ENCODE measurements at places on chromosomes 12 and 14.

DNA sequence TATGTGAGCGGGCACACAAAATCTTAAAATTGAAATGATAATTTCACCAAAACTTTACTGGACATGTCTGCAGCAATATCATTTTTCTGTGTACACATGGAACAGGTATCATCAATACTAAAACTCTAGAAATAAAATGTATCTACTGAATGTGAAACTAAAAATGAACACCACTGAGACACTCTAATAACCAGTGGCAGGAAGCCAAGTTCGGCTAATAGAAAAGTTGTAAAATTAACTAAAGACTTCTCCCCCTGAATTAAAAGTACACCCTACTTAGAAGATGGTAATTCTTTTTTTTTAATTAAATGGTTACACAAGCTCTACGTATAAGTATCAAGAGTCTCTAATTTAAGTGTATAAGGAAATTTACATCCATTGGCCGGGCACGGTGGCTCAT, 227.2 kb downstream of the MED13L start:
- no peak for DNase-seq

DNA sequence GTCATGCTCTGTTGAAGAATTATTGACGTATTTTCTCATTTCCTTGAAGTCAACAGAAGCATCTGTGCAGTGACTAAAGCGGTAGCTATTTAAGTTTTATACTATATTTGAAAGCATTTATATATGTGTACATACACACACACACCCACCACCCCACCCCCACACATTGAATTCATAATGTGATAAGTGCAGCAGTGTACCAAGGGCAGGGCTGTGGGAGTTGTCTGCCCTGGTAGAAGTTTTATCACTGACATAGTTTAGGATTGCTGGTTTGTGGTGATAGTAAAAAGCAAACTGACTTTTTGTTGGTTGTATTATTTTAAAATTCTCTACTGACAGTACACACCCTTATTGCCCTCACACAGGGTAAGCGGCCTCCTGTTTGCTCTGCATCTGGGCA, 39.1 kb downstream of the GAS2L3 start:
- no peak for DNase-seq

GRCh38 chr14:90023176-90023896, 38.5 kb upstream of the KCNK13 start:
- no peak for DNase-seq

DNA sequence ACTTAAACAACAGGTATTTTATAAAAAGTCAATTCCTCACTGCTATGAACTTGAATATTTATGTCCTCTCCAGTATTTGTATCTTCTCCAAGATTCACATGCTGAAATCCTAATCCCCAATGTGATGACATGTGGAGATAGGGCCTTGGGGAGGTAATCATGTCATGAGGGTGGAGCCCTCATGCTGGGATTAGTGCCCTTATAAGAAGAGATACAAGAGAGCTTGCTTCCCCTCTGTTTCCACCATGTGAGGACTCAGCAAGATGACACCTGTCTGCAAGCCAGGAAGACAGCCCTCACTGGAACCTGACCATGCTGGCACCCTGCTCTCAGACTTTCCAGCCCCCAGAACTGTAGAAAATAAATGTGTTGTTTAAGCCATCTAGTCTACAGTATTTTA, 36.2 kb downstream of the OSBPL8 start:
- DNase-seq, result no peak

- no peak for DNase-seq
Observed at GRCh38 chr14:58884442-58884841, 246.7 kb downstream of the DACT1 start.

GRCh38 chr12:60106214-60106613, 510.4 kb downstream of the SLC16A7 start:
- DNase-seq, result no peak

DNA sequence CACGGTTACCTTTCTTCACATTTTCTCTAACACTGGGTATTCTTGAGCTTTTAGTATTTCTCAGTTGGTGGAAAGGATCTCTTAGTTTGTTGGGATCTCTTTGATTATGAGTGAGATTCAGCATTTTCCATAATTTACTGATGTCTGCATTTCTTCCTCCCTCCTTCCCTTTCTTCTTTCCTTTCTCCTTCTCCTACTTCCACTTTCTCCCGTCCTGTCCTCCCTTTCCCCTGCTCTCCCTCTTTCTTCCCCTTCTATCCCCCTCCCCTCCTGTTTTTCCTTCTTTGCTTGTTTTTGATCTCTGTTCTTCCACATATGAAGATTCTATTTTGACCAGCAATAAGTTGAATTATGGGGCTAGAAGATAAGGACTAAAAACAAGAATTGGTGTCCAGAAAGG, 66.9 kb downstream of the FUT8 start:
- no peak for DNase-seq

- DNase-seq, result no peak
Observed at GRCh38 chr12:107025671-107026070, 38.7 kb upstream of the MTERF2 start.

- DNase-seq, result no peak
Observed at GRCh38 chr14:89000007-89000942, 175.8 kb downstream of the TTC8 start.

- DNase-seq, result no peak
Observed at GRCh38 chr12:61397668-61398067, 862.5 kb upstream of the USP15 start.

DNA sequence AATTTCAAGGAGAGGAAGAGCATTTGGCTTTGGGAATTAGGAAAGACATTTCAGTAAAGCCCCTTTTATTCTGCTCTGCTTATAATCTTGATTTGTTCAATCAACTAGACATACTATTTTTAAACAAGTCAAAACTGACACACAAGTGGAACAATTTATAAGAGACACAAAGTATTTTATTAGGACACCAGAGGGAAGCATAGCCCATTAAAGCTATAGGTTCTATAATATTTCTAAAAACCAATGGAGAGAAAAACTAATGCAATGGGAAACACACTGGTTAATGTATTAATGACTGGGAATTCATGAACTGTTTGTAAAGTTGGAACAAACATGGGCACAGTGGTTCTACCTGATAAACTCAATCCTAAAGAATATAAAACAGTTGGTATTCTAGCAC, 15.3 kb upstream of the CERS5 start:
- no peak for DNase-seq

- no peak for DNase-seq
Observed at GRCh38 chr12:40056373-40056772, 49.5 kb downstream of the SLC2A13 start.

DNA sequence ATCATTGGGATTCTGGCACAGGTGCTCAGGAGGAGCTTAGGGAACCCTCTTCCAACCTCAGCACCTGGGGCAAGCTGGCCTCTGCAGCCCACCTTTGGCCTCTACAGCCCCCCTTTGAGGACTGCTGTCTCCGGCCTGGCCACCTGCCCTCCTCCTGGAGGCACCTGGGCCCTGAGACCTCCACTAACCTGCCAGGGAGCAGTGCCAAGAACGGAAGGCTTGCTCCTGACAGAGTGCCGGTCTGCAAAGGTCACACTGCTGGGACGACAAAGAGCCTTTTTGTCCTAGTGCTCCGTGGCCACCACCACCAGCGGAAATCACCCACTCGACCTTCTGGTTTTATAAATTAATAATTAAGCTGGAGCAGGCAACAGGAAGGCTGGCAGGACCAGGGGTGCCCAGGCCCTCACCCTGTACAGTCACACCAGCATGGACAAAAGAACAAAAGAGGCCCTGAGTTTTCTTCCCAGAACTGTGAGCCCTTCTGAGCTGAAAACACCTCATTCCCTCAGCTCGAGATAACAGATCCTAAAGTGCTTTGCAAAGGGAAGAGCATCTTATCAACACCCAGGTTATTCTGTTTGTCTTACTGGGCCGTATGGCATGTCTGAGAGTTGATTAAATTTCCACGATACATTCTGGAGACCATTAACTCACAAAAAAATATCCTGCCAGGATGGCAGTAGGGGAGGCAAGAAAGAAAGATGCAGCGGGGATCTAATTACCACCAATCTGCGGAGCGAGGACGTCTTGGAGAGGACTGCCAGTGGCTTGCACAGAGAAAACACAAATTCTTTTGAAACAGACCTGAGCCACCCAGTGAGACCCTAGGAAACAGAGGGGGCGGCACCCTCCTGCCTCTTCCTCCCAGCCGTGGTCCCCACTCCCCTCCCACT, 8.2 kb downstream of the TESC start:
- no peak for DNase-seq

DNA sequence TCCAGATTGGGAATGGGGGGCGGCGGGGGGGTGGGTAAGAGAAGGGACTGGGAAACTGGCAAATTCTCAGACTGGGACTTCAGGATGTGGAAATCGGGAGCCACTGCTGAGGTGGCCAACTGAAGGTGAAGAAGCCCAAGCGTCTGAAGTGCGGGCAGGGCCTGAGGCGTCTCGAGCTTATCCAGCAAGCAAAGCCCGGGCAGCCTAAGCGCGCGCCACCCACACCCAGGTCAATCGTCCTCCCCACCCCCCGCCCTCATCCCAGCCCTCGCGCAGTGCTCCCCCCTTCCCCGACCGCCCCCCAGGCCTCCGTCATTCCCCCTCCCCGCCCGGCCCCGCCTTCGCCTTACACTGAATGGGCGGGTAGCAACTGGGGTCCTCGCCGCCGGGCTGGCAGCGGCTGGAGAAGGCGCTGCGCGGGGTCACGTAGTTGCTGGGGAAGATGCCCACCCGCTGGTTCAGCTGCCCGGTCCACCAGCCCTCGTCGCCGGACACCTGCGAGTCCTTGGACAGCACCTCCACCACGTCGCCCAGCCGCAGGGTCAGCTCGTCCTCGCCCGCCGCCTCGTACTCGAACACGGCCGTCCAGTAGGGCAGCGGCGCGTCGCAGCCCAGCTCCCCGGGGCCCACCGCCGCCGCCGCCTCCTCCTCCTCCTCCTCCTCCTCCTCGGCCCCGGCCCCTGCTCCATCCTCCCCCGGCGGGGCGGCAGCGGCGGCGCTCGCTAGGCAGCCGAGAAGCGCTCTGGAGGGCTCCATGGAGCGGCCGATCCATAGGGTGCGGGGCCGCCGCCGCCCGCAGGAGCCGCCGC, 693 bp downstream of the MAP3K9 start:
- DNase-seq, result no peak

GRCh38 chr12:98439981-98440581, 75.3 kb upstream of the TMPO start:
- peak; percentile 67 for DNase-seq

GRCh38 chr12:126761420-126761819, 1505.5 kb upstream of the TMEM132C start:
- no peak for DNase-seq

- no peak for DNase-seq
Observed at GRCh38 chr14:96059519-96060135, 20.5 kb downstream of the C14orf132 start.

DNA sequence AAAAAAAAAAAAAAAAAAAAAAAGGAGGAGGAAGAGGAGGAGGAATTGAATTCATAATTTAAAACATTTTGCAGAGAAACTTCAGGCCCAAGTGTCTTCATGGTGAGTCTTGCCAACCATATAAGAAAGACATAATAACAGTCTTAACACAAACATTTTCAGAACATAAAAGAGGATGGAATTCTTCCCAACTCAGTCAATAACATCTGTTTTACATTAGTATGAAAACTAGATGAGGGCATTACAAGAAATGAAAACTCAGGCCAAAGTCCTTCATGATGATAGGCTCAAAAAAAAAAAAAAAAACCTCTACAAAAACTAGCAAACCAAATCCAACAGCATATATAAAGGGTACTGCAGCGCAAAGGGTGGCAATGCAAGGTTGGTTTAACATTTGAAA, 151.6 kb downstream of the FOXA1 start:
- DNase-seq, result no peak

GRCh38 chr12:28378736-28379135, 188.5 kb downstream of the CCDC91 start:
- no peak for DNase-seq

DNA sequence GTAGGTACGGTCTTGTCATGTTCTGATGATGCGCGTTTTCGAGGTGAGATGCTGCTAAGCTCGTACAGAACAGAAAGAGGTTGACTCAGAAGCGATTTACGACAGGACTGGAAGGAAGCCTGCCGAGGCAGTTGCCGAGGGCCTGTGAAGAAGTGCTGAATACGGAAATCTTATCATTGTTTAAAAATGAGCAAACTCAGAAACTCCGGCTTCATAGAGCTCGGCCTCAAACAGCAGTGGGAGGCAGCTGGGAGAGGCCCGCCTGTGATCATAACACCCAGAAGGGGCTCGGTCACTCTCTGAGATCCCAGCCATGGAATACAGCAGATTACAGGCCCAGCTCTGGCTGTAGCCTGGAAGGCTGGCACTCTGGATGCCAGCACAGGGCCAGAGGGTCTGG, 87.4 kb downstream of the CPSF2 start:
- no peak for DNase-seq

DNA sequence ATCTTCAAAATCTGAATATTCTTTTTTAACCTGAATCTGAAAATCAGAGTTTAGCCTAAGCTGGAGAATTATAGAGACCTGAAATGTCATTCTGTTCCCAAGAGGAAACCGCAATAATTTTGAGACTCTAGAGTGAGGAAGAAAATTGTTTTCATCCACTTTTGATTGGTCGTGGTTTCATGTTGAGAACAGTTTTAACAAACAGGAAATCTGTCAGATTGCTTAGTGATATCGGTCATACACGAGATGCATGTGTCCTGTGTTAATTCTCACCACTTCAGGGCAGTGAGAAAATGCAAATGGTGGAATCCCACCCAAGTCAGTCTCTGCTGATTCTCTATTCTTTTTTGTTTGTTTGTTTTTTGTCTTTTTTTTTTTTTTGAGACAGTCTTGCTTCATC, 1498.5 kb upstream of the TMEM132C start:
- no peak for DNase-seq

DNA sequence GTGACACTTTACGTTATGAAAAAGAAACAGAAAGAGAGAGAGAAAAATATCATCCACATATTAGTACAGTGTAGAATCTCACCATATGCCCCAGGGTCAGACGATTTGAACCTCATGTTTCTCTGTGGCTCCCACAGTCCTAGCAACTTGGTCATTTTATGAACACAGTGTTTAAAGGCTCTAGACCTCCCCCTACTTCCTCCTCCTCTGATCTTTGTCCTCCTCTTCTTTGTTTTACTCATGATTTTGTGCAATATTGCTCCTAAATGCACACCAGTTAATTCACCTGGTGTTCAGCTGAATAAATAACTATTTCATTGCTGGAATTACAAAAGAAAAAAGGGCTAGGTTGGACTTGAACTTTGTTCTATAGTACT, 18.2 kb downstream of the GLT1D1 start:
- no peak for DNase-seq

GRCh38 chr12:76421046-76421445, 72.8 kb upstream of the BBS10 start:
- DNase-seq, result no peak

All from hindlimb muscle (tissue), 1 donor.